ENCODE measurements at places on chromosomes 6 and 20.

- no peak for DNase-seq
These were observed 5.8 kb downstream of the C6orf120 start for GRCh38 chr6:169707772-169708171.

DNA sequence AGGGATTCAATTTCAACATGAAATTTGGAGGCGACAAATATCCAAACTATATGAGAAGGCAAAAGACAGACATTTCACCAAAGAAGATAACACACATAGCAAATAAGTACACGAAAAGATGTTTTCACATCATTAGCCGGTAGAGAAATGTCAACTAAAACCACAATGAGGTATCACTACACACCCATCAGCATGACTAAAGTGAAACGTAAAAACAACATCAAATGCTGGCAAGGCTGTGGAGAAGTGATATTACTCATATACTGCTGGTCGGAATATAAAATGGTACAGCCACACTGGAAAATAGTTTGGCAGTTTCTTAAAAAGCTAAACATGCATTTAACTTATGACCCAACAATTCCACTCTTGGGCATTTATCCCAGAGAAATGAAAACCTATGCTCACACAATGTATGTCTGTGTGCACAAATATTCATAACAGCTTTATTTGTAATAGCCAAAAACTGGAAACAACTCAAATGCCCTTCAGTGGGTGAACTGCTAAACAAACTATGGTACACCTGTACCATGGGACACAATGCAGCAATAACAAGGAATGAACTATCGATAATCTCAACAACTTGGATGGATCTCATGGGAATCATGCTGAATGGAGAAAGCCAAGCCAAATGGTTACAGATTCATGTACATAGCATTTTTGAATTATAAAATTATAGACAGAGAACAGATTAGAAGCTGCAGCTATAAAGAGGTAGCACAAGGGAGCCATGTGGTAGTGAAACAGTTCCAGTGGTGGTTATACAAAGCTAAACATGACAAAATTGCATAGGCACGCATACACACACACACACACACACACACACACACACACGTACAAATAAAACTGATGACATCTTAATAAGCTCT, 8.6 kb downstream of the ADAT2 start:
- no peak for DNase-seq

- DNase-seq, result no peak
These were observed 131.6 kb downstream of the RFX6 start for GRCh38 chr6:117008618-117009017.

- DNase-seq, result no peak
These were observed at the start of gene TGM6 for GRCh38 chr20:2380601-2381000. Gene TGM6, plus strand, starts transcription at chr20:2380901. Its CDS starts 68 bp downstream, at chr20:2380969.

DNA sequence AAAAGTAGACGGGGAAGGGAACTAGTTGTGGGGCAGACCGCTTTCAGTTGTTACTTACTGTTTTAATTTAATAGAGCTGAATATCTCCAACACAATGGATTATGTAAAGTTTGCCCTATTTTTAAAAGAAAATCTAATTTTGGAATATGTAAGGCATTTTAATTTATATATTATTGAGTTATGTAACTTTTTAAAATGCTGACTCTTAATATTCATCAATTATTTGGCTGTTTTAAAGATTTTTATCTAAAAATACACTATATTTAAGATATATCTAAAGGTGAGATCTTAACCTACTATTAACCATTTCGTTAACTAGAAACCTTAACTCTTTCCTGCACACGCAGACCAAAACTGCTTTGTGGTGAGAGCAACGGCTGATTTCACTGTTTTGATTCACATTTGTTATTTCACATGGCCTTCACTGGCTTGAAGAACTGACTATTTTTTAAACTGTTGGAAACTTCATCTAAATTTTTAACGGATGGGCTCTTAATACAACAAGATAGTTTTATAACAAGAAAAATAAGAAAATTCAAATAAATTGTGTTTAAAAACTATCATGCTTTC, 87.9 kb downstream of the HUS1B start:
- no peak for DNase-seq

- no peak for DNase-seq
These were observed 51.3 kb upstream of the CARMIL1 start for GRCh38 chr6:25227854-25228253.

DNA sequence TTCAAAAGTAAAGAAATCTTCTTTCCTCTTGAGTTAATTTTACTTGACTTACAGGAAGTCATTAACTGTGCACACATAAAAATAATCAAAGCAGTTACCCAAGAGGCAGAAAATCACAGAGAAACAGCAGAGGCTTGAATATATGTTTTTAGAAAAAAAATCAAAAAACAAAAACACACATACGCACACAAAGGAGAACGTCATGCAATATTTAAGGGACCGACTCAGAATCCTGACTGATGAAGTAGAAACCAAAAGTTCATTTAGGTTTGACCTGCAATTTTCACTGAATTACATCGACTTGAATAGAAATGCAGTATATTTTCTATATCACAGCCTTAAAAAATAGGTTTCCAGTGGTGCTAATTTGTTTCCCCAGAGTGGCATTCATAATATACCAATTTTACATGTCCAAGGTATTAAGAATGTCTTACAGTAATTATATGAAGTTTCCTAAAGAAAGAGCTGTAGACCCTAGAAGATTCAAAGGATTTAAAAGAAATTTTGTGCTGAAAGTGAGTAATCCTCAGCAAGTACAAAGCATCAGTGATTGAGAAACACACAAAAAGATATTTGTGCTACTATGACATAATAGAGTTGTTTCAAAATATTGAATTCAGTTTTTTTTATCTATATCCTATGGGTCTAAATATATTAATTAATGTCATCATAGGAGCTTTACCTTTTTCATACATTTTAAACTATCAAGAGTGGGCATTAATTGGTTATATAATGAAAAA, 358.5 kb upstream of the RUNX2 start:
- no peak for DNase-seq

GRCh38 chr20:16317445-16318362, 255.5 kb downstream of the KIF16B start:
- DNase-seq, result no peak

GRCh38 chr6:39913391-39913916, 20.8 kb downstream of the MOCS1 start:
- DNase-seq, result no peak

DNA sequence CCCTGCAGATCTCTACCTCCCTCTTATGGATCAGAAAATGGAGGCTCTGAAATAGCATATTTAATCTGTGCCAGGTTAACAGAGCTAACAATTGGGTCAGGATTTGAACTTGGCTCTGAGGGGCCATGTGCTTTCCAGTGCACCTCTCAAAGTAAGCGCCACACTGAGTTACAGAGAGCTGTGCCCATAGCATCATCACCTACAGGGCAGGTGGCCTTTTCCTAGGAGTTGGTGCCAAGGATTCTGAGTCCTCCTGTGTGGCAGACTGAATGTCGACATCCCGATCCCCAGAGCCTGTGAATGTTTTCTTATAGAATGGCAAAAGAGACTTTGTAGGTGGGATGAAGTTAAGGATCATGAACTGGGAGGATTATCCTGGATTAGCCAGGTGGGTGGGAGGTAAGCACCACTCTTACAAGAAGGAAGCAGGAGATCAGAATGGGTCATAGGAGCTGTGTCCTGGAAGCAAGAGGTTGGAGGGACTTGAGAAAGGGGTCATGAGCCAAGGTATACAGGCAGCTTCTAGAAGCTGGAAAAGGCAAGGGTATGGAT, 68.0 kb upstream of the TBC1D7 start:
- DNase-seq, result no peak

DNA sequence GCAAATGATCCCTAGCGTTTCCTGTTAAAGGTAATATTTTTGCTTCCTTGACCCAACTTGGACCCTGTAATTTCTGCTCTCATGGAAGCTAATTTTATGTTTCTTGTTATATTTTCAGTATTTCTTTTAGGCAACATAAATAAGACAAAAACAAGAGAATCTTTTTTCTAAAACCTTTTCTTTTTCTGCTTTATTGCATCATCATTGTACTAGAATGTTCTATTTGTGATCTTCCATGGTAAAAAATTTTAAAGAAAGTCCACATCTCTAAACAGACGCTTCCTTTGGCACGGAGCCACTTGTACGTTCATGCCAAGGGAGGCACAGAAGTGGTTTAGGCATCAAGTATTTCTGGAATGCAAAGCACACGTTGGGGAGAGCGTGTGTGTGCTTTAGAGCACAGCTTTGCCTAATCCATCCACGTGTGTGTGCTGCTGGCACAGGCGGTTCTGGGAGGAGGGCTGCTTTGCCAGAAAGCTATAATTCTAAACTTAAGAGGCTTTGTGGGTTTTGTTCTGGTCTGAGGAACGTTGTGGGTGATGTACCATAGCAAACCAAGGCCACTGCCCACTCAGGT, 98.3 kb downstream of the SASH1 start:
- no peak for DNase-seq

- no peak for DNase-seq
These were observed 1.3 kb upstream of the LIME1 start for GRCh38 chr20:63734946-63735858.

DNA sequence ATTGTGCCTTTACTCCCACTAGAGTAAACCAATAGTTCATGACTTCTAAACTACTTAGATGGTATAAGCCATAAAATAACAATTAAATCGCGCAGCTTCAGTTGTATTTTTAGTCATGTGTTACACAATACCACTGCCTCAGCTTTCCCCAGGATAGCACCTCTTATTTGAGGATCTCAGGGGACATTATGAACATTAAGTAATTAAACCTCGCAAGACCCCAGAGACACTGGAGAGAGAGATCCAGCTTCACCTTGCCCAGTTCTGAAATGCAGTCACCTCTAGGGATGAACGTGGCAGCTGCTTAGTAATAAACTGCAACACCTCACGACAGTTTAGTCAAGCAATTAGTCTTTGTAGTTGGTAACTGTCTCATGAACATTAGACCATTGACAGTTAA, 87.1 kb downstream of the CFAP61 start:
- DNase-seq, result no peak

- DNase-seq, result no peak
These were observed 8.4 kb upstream of the GPSM3 start for GRCh38 chr6:32200711-32201475.

DNA sequence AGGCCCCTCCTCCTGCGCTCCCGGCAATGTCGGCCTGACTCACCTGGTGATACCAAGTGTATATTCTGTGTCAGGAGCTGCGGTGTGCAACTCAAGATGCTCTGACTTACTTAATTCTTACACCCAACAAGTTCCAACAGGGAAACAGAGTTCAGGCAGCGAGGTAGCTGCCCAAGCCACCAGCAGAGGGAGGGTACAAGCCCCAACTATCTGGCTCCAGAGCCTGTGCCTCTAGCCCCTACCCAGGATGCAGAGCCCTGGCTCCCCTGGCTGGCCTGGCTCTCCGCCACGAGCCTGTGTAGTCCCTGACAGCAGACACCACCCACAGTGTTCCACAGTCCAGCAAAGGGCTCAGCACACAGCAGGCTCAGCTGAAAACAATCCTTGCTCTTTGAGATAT, 34.9 kb downstream of the C20orf203 start:
- DNase-seq, result no peak

- no peak for DNase-seq
These were observed 79.6 kb downstream of the IPCEF1 start for GRCh38 chr6:154276810-154277628.
